HCEC 1CT (cell line): ENCODE measurements at places on chromosomes 12 and 14.

DNA sequence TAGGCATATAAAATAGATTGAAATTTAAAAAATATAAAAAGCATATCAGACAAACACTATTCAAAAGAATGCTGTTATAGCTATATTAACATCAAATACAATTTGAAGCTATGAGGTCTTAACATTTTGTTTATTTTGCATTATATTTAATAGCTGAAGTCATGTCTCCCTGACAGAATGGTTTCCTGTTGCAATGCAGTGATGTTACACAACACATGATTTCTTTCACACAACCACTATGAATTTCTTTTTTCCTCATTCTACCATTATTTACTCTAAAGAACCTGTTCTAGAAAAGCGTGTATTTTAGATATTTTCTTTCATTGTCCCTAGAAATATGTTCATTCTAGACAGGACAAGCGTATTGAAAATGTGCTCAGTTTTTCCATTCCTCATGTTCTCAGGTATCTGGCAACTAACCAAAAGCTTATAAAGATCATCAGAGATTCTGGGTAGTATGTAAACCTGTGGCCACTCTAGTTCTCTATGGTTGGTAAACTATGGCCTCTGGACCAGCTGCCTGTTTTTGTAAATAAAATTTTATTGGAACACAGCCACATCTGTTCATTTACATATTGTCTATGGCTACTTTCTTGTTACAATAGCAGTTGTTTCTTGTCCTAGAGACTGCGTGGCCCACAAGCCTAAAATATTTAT is 183.8 kb downstream of the FOXA1 start:
- DNase-seq = no peak

DNA sequence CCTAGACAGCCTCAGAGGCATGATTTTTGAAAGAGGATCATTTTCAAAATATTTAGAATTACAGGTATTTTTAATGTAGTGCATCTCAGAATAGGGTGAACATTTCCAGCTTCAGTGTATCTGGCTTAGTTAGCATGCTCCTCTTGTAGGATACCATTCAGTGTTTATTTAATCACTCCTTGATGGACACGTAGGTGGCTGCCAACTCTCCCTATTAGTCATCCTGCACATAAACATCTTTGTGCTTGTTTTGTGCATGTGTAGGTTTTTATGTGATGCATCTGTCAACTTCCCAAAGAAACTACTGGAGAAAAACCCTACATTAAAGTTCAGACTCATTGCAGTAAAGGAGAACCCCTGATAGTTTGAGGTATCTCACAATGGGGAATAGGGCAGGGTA is 52.5 kb upstream of the RBM19 start:
- DNase-seq = no peak

DNA sequence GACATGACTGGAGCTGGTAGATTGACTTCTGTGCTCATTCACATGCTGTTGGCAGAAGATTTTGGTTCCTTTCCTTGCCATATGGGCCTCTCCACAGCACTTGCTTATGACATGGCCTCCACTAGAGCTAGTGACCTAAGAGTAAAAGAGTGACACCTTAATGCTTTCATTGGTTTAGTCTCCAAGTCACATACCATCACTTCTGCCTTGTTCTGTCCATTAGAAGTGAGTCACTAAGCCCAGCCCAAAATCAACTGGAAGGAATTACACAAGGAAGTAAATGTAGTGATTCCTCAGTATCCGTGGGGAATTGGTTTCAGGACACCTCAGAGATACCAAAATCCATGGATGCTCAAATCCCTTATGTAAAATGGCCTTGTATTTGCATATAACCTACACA is 81.3 kb downstream of the PPHLN1 start:
- no peak for DNase-seq

DNA sequence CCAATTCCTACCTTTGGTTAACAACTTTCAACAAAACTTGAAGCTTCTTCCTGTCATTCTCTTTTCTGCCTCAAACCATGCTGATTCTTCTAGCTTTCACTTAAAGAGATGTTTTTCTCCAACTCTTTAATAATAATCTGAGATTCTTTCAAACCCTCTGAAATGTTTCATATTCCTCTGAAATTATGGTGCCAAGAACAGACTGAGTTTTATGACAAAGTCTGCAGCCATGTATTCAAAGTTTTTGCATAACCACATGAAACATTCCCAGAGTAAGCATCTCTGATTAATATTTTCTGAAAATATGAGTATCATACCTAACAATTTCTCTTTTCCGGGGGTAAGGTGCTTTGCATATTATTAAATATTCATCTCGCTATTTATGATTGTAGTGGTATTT is 59.1 kb upstream of the DCN start:
- no peak for DNase-seq

GRCh38 chr12:91059211-91059610 is 1.4 kb upstream of the KERA start:
- DNase-seq = no peak

- no peak for DNase-seq
Measured at GRCh38 chr12:116293687-116294453, 16.4 kb upstream of the MED13L start.

- DNase-seq = no peak
Measured at GRCh38 chr12:94792693-94793092, 142.3 kb upstream of the TMCC3 start.

- no peak for DNase-seq
Measured at GRCh38 chr14:38001501-38001900, 206.2 kb upstream of the SSTR1 start.

DNA sequence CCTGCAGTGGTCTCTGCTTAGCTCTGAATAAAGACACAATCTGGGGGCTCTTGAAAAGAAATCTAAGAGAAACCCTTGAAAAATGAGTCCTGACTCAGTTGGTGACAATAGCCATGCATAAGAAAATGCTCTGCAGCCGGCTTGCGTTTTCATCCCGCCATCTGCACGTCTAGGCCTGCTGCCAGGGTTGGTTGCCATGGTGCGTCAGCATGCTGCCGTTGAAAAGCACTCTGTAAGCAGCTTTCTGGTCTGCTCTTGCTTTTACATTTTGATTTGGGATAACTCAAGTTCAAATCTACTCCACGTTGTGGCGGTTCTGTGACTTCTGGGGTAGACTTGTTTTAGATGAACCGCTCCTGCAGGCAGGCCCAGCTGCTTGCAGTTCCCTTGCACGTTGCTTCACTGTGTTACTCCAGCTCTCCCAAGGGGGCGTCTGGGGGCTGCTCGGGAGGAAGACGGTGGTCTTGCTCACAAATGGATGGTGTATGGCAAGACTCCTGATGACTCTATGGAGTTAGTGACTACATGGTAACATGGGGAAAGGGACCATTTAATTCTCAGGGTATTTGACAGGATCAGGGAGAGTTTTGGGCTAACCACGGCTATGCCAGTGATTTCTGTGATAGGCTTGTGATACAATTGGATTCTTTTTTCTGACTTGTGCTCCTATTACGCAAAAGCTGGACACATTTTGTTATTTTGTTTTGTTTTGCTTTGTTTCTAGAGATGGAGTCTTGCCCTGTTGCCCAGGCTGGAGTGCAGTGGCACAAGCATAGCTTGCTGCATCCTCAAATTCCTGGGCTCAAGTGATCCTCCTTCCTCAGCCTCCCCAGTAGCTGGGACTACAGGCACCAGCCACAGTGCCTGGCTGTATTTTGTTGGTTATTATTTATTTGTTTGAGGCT is 15.8 kb downstream of the WNT5B start:
- no peak for DNase-seq

- DNase-seq = no peak
Measured at GRCh38 chr12:8648576-8649205, 13.9 kb downstream of the MFAP5 start.

DNA sequence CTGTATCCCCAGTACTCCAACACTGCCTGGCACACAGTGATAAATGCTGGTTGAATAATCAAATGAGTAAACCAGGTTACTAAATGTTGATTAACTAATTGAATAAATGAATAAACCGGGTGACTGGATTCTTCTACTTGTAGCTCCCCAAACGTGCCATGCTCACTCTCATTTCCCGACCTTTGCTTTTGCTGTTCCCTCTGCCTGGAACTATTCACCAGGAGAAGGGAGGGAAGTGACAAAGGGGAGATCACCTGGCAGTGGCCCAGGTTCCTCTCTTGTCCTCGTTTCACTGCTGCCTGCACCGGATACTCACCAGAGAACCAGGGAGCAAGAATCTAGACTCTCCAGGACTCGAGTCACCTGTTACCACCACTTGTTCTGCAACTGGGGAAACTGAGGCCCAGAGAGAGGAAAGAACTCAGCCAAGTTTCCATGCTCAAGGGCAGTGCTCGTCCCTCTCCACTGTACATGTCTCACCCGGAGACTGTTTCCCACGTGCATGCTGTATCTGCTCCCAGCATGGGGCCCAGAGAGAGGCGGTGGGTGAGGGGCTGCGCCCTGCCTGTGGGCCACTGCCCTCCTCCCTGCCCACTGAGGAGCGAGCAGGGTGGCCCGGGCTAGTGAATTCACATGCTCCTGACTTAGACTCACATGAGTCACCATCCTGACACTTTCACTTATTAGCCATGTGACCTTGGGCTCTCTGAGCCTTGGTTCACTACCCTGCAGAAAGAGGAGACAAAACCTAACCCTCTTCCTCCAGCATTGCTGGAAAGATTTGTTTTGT is 17.7 kb upstream of the POP5 start:
- peak; percentile 50 for DNase-seq

- DNase-seq = no peak
Measured at GRCh38 chr14:68969278-68970033, 9.6 kb downstream of the ACTN1 start.

GRCh38 chr14:59313144-59313651 is 124.7 kb downstream of the DAAM1 start:
- no peak for DNase-seq

DNA sequence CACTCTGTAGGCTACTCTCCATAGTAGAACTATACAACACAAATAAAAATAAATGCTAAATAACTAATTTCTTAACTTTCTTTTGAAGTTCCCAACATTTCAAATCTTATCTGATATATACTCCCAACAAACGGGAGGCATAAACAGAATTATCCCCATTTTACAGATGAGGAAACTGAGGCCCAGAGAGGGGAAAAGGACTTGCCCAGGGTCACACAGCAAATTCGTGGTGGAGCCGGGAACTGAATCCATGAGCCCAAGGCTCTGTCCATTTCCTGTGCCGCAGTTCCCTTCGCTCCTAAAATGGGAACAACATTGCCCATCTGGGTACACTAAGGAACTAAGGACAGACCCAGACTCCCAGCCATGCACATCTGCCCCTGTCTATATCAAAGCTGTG is 12.2 kb downstream of the ZNF384 start:
- no peak for DNase-seq

DNA sequence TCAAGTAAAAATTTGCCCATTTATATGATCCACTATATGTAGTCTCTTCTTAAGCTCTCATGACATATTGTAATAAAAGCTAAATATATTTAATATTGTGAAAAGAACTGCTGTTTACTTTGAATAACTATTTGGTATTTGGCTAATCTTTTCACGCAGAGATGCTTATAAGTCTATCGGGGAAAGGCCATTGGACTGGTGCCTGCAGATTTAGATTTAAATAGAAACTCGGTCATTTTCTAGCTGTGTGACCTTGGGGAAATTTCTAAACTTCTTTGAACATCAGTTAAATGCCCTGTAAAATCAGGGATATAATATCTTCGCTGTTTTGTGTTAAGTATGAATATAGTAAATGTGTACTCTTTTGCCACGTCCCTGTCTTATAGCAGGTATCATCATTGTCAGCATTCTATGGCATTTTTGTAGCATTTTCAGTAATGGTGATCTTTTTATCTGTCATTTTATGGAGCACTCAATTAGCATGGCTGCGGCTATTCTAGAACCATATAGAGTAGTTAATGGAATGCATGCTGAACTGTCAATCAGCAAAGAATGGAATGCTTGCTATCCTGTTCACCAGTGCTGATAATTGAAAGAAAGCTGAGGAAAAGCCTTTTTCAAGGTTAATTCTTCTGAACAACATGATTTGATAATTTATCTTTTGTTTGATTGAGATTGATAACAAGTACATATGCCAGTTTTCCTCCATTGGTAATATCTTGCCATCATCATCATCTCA is 181.2 kb downstream of the TMTC2 start:
- DNase-seq = no peak

- no peak for DNase-seq
Measured at GRCh38 chr14:74239848-74240793, 872 bp downstream of the VSX2 start.

DNA sequence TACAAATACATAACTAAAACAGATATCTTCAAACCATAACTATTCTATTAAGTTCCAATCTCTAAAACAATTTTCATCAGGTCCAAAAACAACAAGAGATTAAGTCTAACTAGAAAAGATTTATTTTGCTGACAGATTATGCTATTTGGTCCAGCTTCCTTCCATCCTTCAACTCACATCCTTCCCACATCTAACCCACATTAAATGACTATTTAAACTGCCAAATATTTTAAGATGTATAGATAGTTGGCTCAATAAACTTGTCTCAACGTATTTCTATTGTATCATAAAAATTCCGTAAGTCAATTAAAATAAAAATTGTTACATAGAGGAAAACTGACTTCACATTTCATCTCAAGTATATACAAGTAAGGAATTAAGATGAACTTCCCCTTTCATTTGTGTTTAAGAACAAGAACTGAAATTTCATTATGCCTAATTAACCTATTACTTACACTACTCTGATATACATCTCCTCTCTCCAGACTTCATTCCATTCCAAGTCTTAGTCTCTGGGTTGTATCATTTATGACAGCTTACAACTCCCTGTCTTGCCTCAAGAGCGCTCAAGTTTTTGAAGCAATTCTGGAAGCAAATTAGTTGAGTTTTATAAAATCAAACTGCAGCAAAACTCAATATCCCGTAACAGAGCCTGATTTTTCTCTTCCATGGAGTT is 25.4 kb downstream of the PAWR start:
- DNase-seq = no peak

GRCh38 chr14:50057331-50057730 is 59.0 kb downstream of the VCPKMT start:
- no peak for DNase-seq

GRCh38 chr12:62113366-62114011 is 146.7 kb upstream of the USP15 start:
- DNase-seq = no peak

DNA sequence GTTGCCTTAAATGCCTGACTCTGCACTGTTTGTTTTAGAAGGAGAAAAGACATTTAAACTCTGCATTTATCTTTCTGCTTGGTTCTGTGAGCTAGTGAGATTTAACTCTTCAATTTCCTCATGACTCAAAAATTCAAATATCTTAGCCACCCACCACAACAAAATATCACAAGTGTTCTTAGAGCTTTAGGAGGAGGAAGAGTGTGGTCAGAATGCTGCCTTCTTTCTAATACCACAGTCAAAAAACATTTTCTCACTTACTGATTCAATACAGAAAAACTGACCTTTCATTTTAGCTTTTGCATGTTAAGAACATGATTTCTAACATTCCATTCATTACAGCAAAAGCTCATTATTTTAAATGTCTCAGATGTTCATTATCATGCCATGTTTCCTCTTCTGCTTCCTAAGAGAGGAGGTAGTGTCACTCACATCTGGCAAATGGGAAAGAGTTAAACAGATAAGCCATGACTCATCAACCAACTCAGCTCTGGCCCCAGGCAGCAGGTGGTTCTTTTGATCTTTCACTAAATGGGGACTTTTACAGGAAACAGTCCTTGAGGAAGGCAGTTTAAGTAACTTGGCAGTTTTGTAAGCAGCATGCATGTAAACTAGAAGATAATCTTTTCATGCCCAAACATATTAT is 56.4 kb upstream of the RNU6-8 start:
- DNase-seq = peak; percentile 64
